ENCODE measurements at places on chromosomes 6 and 20.
A peak's percentile ranks its signal among the peaks of the same experiment; 100 is the strongest.

DNA sequence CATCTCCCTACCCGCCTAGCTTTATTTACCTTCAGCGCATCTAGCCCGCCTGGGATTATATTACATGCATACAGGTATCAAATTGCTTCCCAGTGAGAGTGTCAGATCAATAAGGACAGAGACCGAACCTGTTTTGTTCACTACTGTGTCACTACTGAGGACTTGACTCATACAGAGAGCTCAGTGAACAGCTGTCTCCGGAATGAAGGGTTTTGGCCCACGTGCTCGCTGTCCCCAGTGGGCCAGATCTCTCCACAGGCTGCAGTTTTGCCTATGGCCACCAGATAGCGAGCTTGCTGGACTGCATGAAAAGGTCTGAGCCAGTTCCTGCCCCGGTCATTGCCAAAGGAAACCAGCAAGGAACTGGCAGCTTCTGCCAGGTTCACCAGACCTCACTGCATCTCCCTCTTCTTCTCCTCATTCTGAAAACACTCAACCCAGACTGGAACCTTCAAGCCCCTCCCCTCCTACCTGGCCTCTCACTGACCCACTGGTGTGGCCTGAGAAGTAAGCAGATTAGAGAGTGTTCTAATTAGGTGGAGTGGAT lies 150.8 kb downstream of the ZMYND8 start:
- no peak for DNase-seq

DNA sequence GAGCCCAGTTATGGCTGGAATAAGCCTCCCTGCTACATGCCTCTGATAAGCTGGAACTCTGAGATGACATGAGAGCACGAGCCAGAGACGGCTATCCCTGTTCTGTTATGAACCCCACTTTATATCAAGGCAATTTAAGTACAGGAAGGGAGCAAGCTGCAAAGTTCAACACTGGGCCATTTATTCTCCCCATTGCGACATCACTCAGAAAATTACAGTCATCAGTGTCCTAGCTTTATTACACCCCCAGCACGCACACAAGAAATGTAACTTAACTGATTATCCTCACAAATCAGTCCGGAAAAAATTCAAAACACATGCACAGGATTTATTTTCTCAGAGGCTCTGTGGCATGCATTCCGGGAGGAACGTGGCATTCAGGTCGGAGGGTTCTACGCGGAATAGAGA lies 125.3 kb upstream of the SLC2A12 start:
- DNase-seq = peak; percentile 58

- DNase-seq = no peak
Measured at GRCh38 chr6:39083231-39083634, 31.8 kb downstream of the SAYSD1 start.

DNA sequence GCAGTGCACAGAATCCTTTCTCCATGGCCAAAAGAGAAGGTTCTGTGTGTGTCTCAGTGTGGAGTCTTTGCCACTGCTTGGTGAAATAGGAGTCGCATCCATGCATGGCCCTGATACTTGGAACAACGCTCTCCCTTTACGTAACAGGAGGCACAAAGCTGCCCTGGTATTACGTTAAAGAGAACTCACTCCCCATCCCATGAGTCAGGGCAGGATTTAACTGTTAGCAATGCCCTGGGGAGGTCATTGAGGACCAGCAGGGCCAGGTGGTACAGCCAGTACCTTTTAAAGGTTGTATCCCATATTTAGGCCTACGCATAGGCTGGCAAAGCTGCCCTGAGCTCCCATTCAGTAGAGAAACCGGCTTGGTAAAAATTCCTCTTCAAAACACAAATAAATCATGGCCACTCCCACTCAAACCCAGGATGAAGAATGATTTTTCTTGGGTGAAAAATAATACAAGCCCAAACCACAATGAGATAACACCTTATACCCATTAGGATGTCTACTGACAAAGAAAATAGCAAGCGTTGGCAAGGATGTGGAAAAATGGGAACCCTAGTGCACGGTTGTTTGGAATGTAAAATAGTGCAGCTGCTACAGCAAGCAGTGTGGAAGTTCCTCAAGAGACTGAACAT lies 37.1 kb downstream of the MYLK4 start:
- no peak for DNase-seq

DNA sequence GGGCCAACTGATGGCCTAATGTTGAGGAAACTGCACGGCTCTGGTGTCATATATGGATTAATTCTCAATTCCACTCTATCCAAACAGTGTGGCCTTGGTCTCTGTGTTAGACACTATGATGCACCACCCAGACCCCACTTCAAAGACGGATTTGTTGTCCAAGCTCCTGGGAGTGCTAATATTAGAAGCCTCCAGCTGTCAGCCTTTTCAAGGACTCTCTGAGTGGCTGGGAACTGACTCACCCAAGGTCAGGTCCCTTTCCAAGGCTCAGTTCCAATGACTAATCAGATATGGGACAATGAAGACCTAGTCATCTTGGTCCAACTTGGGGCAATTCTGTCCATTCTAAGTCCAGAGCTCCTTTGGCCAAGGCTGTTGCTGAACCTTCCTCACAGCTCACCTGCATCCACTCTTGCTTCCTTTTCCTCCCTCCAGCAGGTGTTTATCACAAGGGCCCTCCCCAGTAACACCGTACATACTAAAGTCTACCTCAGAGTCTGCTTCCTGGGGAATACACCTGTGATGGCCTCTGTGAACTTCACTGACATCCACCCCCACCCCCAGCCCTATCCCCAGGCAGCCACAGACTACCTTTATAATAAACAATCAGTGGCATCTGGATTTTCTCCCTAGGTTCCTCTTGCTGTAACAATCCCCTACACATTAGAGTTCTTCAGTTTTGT lies 7.2 kb upstream of the IL20RA start:
- no peak for DNase-seq

GRCh38 chr20:11651138-11651537 lies 266.6 kb upstream of the BTBD3 start:
- no peak for DNase-seq

DNA sequence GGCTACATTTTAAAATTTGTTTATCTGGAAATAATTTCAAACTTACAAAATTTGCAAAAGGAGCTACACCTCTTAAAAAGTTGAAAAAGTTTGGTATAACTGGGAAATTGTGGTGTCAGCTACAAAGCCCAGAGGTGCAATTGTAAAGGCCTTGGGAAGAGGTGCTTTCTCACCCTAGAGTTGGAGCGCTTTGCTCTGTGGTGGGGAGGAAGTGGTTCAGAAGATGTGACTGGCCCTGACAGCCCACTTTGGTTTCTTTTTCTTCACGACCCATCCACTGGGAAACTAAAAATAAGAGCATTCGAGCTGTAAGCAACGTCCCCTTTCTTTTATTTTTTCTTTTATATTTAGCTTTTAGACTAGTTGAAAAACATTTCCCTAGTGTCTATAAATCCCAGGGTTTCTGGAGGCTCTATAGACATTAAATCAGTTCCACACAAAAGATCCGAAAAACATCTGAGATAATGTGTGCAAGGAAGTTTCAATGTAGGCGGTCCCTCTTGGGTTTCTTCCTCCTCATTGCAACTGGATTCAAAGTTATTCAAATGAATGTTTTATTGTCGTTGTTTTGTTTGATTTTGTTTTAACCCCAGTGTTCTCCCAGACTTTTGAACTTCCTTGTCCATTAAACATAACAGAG lies 397.8 kb downstream of the KIF16B start:
- no peak for DNase-seq

- DNase-seq = no peak
Measured at GRCh38 chr20:11642866-11643265, 274.8 kb upstream of the BTBD3 start.

- DNase-seq = no peak
Measured at GRCh38 chr6:153085239-153085638, 45.8 kb downstream of the RGS17 start.

DNA sequence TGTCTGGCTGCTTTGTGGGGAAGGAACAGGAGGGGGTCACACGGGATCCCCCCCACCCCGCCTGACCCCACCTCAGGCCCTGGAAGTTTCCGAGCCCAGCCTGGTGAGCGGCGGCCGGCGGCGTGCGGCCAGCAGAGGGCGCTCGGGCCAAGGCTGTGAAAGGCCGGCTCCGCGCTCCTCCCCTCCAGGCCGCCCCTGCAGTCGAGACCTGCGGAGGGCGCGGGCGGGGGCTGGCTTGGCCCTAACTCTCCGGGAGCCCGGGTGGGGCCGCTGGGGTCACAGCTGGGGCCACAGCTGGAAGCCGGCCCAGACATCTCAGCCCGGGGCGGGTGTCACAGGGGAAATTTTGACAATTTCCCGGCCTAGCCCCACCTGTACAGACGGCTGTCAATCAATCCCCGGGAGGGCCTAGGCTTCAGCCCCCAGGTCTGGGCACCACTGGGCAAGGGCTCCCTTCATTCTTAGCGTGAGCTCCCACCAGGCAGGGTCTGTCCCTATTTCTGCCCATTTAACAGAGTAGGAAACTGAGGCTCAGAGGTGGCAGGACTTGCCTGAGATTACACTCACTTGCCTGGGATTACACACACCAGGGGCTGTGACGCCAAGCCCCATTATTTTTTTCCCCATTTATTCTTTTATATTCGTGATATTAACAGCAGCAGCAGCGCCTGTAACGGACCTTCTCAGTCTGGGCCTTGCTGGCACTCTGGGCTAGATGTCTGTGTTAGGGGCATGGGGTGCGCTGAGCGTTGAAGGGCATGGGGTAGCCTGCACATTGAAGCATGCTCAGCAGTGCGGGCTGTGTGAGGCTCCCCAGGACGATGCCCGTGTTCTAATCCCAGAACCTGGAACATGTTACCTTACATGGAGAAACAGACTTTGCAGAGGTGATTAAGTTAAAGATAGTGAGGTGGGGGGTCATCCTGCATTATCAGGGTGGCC lies 23.0 kb downstream of the ZBP1 start:
- peak; percentile 71 for DNase-seq

GRCh38 chr20:50837532-50838321 lies 42.9 kb downstream of the BCAS4 start:
- no peak for DNase-seq

GRCh38 chr20:9258901-9259300 lies 190.0 kb downstream of the PLCB4 start:
- no peak for DNase-seq

- DNase-seq = no peak
Measured at GRCh38 chr20:8974009-8974708, 94.7 kb upstream of the PLCB4 start.
